ENCODE measurements at places on chromosomes 6 and 20.

DNA sequence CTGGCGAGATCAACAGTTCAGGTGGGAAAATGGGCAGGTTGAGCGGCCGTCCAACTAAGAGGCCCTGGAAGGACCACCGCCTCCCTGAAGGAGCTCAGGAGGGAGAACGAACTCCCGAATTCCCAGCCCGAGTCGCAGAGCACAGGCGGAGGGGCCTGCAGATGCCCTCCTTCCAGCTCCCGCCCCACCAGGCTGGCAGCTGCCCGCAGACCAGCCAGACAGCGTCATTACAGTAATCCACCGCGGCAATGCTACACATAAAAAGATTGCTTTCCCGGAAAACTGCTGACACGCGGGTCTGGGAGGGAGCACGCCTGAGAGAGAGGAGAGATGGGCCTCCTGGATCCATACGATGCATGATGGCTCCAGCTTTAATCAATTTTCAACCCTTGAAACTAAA lies 30.5 kb upstream of the SLCO4A1 start:
- DNase-seq = no peak

DNA sequence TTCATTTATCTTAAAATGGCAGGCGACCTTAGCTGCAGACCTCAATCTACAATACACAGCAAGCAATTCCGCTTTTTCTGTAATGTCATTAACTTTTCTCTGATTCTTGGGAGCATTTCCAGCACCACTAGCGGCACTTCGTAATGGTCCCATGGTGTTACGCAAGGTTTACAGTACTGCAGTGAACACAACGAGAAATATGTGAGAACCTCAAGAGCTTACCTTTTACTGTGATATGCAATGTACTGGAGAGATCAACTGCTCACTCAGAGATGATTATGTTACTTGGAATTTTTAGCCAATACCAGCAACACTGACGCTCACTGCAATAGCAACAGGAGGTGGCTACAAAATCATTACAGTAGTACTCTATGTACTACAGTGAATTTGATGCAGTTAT lies 2.8 kb upstream of the CEP43 start:
- DNase-seq = no peak

GRCh38 chr6:29005183-29005885 lies at the start of gene ZNF311:
TSS of gene ZNF311 (minus strand) at chr6:29005315. CDS start at chr6:29003954, 1,361 bp downstream.
- peak; percentile 36 for DNase-seq

DNA sequence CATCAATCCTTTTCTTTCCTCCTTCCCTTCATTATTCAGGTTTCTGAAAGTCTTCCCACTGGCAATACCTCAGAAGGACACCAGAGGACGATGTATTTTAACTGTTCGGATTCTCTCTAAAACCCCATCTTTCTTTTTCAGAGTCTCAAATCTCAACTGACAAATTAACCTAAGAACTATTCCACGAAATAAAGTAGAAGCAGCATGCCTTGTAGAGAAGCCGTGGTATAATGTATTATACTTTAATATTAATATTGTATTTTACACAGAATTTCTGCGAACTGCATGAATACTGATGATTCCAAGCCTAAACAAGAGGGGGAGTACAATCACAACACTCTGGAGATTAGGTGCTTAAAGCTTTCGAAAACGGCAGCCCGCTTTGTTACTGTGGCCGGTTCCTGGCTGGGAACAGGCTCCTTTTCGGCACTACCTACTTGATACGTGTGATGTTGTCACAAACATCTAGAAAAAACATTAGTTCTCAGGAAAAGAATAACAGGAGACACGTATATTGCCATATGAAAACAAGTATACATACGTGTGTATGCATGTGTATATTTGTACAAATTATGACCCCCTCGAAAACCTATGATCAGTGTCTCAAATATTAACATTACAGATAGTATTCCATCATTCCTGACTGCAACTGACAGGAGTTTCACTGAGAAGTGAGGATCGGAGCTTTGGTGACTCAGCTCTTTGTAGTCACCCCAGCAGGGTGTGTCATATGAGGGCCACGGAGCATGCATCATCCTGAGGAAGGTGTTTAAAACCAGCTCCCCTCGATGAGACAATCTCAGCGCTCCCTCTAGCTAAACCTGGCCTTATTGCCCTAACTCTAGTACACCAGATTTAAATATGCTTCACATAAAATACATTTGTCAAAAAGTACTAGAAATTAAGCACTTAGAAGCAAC lies 319.7 kb upstream of the TCF21 start:
- peak; percentile 17 for DNase-seq

- no peak for DNase-seq
Measured at GRCh38 chr6:2949121-2949520, 22.2 kb downstream of the SERPINB6 start.

- no peak for DNase-seq
Measured at GRCh38 chr20:17679941-17680835, 1.9 kb downstream of the RRBP1 start.

GRCh38 chr6:31737315-31737990 lies 1.1 kb upstream of the CLIC1 start:
- DNase-seq = no peak

DNA sequence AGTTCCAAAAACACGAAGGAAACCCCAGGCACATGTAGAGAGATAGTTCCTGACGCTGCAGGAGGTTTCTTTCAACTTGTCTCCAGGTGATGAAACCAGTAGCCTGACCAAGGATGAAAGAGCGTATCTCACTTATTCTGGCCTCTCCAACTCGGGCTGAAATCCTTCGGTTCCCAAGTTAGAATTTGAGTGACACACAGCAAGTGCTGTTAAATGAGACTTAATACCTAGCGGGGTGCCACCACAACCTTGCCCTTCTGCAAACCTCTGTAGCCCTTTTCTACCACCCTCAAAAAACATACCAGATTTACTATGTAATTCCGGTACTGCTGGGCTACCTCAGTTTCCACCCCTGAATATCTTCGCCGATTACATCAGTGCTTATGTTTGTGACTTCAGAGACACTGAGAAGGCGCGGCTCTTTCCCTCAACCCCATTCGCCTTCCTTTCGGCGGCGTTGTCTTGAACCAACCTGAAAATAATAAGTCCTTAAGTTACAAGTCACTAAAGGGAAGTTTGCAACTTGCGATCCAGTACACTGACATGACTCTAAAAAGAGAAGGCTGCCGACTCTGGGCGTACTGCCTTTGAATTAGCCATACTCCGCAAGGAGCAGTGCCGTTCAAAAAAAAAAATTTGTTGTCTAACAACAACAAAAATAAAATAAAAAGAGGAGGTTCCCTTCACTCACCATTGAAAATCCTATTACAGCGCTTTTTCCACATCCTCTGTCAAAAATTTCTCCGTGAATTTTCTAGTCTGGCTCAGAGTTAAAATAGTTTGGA lies 194.9 kb upstream of the ZNF184 start:
- DNase-seq = no peak

- no peak for DNase-seq
Measured at GRCh38 chr20:33897313-33897912, 86.3 kb downstream of the CHMP4B start.

DNA sequence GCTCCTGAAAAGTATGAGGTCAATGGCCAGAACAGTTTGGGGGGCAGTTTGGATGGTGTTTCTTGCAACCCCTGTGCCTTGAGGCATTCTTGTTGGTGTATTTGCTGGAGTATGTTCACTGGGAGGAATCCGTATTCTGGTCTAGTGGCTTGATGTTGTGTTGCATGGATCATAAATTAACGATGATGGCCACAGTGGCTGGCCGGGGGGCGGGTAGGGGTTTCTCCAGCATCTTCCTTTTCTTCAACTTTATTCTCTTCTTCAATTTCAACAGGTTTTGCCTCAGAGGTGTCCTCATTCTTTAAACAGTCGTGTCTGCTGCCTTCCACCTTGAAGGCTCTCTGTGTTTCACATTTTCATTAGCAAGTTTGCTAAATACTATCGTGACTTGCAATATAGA lies 43.0 kb upstream of the THBS2 start:
- DNase-seq = no peak

DNA sequence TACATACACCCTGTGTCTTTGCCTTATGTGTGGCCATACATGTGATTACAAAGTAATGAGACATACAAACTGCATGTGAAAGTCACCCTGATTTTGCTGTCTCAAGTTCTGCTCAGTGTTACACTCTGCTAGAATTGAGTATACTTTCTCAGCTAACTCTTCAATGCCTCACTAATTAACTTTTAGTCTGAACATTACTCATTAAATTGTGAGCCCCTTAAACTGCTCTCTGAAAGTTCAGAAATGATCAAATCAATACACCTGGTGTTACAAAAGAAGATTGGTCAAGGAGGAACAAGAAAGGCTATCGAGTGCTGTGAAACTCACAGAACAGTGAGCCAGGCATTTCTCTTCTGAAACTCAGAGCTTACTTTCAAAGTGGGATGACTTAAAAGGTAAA lies 71.3 kb downstream of the MKKS start:
- DNase-seq = no peak

GRCh38 chr6:106106276-106107042 lies 20.3 kb downstream of the PRDM1 start:
- no peak for DNase-seq

DNA sequence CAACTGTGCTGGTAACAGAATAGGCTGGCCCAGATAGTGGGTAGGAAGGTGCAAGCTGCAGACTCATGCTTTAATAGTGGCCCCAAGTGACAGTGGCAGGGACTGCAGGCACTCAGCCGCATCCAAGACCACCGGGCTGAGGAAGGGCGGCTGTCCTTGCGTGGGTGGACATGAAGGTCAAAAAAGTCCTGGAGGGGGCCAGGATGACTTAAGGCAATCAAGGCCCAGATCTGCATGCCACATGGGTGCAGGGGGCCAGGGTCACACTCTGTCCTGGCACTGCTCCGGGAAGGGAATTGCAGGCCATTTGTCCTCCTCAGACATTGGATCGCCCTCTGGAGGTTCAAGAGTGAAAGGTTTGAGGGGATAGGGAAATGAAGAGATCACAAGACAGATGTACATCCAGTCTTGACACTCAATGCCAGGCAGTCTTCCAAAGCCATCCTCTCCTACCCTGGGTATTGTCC lies 10.4 kb upstream of the VNN2 start:
- DNase-seq = no peak

DNA sequence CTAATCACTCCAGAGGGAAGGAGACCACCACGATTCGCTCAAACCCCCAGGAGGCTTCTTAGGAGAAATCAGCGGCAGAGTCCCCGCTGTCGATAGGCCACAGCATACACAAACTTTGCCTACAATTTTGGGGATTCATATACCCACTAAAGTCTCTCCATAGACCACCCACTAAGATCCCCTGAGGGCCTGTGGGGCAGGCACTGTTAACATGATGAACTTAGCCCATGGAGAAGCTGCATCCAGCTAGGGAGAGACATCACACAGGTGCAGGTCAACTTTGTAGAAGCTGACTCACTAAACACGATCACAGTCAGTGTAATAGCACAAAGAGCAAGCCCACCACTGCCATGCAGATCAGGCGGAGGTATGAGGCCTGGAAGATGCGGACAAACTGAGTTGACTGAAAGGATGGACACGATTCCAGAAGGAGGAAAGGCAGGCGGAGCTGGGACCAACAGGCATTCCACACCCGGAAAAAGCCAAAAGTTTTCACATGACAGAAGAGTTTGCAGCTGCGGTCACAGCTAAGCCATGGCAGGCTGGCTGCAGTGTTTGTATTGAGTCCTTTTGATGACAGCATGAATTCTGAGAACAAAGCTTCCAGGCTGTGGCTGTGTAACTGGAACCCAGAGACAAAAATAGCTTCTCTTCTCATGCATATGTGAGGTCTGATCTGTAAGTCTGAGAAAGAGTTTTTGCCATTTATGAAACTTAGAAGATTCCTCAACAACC lies 75.7 kb upstream of the QKI start:
- no peak for DNase-seq

- DNase-seq = no peak
Measured at GRCh38 chr6:168480481-168480880, 39.5 kb downstream of the SMOC2 start.

DNA sequence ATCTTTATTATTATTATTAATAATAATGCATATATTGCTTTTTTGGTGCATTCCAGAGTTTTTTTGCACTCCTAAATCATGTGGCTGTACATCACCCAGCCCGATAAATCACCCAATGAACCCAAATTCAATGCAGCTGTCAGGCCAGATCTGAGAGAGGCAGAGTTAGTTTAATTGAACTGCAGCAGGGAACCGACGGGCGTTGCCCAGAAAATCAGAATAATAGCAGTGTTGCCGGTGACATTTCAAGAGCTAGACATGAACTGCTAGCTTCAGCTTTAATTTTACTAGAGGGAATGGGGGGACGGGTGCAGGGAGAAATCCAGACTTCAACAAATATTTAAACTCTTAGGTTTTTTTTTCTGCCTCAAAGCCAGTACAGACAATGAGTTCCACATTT lies 135.0 kb downstream of the CLIC5 start:
- DNase-seq = no peak

GRCh38 chr6:161462148-161462547 lies 188.3 kb upstream of the AGPAT4 start:
- no peak for DNase-seq

DNA sequence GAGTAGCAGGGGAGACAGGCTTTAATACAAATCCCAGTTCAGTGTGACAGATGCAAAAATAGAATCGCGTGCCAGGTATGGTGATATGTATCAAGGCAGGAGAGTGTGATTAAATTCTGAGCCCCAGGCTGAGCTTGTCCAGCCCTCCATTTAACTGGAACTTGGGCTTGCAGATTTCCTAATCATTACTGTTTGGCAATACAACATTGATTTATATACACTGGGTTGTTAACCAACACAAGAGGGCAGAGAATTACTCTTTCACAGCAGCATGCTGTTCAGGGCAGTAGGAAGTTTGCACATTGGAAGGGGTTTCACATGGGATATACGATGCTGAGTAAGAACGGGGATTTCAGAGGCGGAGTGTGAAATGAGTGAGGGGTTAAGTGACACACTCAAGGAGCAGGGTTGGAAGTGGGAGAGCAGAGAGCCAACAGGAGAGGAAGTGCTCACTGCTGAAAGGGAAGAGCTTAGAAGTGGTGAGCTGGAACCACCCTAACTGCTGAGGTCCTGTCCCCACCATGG lies 70.8 kb upstream of the ATXN1 start:
- DNase-seq = no peak

GRCh38 chr6:82687855-82688254 lies 324.2 kb downstream of the TPBG start:
- DNase-seq = no peak

GRCh38 chr6:22800451-22800850 lies 231.1 kb downstream of the HDGFL1 start:
- DNase-seq = no peak

- DNase-seq = no peak
Measured at GRCh38 chr6:20349225-20349624, 52.5 kb upstream of the E2F3 start.

Data from stimulated activated CD4-positive, alpha-beta T cell treated with anti-CD3 and anti-CD28 coated beads, Interleukin-4, amount 100 ng/mL, for 4 hours (primary cell).